ENCODE measurements at places on chromosomes 1 and 21.

- no peak for DNase-seq
These were observed 29.4 kb upstream of the GNG4 start for GRCh38 chr1:235679005-235679404.

DNA sequence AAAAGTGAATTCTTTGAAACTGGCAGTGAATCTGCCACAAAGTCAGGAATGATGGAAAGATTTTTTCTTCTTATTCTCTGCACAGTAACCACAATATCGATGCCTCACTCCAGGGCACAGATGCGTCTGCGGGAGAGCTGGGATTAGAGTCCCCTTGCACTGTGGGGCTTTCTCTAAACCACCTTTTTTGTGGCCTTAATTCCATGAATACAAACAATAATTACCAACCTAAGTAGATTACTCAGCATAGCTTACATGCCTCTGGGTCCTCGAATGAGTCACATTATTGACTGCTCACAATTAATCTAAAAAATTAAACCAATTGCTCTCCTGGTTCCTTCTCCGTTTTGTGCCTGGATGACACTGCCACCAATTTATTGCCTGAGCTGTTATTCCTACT lies 125.8 kb downstream of the KAZN start:
- DNase-seq: no peak

- DNase-seq: no peak
These were observed 259.1 kb downstream of the BARHL2 start for GRCh38 chr1:90457985-90458384.

DNA sequence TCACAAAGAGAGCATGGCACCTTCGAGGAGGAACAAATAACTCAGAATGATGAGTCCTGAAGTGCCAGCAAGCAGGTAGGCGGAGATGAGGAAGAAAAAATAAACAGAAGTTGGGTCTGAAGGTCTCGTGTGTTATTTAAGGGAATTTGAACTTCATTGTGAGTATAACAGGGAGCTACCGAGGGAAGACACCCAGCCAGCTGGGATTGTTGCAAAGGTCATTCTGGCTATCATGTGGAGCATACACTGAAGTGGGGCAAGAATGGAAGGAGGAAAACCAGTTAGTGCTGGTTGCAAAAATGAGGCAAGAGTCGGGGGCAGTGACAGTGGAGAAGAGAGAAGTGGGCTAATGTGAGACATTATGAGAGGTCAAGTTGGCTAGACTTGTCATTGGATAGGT lies 53.6 kb upstream of the RAP1A start:
- no peak for DNase-seq

DNA sequence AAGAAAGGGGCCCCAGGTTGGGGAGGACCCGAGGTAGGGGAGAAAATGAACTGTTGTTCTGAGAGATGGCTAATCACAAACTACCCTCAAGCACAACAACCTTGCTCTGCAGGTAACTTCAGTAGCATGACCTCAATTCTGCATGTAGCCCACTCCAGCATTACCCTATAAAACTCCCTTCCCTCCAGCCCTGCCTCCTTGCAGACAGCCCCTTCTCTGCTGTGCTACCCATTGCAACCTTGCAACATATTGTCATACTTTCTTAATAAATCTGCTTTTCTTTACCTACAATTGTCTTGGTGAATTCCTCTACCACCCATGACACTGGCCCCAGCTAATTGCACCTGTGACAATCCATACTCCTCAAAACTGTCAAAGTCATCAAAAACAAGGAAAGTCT lies 428.9 kb downstream of the MATN1 start:
- DNase-seq: no peak
